ENCODE measurements at places on chromosomes 4 and X.

DNA sequence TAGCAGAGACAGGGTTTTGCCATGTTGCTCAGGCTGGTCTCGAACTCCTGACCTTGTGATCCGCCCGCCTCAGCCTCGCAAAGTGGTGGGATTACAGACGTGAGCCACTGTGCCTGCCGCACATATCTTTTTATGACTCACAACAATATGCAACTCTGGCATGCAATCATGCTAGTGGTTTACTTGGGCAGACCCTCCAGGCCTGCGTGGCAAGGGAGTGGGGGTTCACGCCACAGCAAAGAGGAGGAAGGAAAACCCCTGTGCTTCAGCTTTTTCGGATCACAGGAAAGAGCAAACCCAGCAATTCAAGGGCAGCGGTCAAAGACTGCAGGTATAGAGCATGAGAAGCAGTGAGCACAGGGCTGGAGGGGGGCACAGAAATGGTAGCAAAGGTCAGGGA lies 48.3 kb upstream of the CD99 start:
- no peak for DNase-seq

DNA sequence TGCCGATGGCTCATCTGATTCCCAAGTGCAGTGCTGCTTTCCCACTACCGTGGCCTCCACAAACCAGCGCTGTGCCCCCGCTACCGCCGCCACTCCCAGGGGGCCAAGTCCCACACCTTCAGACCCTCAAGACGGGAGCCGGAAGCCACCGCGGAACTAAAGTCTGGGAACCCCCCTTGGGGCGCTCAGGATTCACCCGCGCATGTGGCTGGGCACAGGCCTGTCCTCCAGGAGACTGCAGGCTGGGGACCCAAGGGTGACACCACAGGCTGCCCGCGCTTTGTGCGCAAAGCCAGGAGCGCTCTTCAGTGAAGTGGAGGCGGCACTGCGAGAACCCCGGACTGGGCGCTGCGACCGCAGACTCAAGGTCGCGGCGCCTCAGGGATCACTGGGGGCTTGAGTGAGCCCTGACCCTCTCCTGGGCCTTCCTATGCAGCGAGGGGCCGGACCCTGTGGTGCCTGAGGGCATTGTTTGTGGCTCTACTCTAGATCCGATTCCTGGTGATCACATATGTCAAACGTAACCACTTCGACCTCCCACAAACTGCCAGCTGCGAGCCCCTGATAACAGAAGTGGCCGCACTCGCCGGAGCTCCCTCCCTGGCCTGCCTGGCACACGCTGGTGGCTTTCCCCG lies 20.4 kb upstream of the TBC1D14 start:
- DNase-seq: no peak

- DNase-seq: no peak
Measured at GRCh38 chr4:56130606-56131155, 181.9 kb downstream of the CEP135 start.

DNA sequence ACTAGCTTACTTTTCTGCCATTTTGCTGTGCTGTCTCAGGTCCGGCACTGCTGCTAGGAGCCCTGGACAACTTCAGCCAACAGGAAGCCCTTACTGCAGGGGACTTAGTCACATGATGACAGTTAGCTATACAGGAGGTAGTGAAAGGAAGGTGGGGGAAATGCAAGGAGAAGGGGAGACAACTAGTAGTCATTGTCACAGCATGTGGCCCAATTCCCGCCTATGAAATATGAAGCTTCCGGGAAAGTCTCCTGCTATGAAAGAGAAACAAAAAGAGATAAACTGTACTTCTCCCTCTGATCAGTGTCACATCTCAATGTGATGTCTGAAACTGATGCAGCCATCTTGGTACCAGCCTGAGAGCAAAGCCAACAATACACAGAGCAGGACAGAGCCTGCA lies 71.6 kb downstream of the AMELX start:
- no peak for DNase-seq

DNA sequence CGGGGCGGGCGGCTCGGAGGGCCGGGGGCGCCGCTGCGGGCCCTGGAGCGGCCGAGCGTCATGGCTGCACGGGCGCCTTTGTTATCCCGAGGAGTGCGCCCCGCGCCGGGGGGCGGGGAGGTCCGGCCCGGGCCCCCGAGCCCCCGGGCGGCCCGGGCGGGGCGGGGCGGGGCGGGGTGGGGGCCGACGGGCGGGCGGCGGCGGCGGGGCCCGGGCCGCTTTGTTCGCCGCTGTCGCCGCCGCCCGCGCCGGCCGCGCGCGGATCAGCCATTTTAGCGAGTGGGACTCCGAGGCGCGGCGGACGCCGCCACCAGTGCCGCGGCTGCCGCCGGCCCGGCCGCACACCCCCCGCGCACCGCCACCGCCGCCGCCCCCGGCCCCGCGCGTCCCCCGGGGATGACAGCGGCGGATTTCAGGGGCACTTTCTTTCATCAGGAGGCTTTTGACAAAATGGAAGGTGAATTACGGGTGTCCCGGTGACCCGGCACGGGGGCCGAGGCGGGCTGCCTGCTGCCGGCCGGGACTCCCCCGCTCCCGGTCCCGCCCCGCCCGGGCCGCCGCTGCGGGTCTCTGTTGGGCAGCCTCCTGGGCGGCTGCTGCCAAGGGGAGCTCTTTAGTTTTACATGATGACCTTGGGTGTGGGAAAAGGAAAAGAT lies 1.2 kb downstream of the HMGB3 start:
- peak; percentile 23 for DNase-seq

GRCh38 chr4:105972946-105973621 lies 77.8 kb downstream of the NPNT start:
- no peak for DNase-seq
